ENCODE measurements at places on chromosomes 13 and 19.
A peak's percentile ranks its signal among the peaks of the same experiment; 100 is the strongest.

DNA sequence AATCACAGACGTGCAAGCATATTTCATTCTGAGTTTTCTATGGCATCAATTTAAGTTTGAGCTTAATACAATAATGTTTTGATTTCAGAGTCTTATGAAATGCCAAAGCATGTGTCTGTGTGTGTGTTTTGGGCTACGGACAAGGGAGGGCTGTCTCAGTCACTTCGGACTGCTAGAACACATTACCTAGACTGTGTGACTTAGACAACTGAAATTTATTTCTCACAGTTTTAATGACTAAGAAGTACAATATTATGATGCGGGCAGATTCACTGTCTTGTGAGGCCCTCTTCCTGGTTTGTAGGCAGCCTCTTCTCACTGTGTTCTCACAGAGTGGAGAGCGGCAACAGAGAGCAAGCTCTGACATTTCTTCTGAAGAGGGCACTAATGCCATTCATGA, 1202.0 kb downstream of the EFNB2 start:
- ATAC-seq, result no peak

GRCh38 chr13:34001389-34001788, 183.4 kb downstream of the RFC3 start:
- no peak for ATAC-seq

DNA sequence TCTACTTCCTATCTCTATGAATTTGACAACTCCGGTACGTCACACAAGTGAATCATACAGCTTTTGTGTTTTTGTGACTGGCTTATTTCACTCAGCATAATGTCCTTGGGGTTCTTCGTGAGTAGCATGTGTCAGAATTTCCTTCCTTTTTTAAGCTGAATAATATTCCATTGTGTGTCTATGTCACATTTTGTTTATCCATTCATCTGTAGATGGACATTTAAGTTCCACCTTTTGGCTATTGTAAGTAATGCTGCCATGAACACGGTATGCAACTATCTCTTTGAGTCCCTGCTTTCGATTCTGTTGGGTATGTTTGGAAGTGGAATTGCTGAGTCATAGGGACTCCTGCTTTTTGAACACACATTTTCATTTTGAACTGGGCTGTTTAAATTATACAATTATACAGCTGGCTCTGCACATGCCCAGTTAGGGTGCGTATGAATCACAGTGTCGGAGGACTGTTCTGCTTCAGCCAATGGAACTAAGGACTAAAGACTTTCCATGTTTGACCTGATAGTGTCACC, 43.0 kb upstream of the C13orf42 start:
- peak; percentile 39 for ATAC-seq

GRCh38 chr19:1259876-1260748, 9.0 kb upstream of the CIRBP start:
- ATAC-seq, result no peak

DNA sequence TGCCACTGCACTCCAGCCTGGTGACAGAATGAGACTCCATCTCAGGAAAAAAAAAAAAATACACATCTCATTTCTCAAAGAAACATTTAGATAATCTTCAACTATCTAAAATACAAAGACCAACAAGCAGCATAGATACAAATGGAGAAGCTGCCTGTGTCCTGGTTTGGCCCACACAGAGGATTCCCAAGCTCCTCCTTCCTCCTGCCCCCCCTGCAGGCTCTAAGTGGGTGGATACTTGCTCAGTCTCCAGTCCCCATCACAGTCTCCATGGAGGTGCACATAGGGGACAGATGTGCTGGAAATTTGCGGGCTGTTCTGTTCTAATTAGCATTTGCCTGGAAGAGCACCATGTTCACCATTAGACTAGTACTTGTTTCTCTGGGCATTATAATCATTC, 59.9 kb downstream of the ABCC4 start:
- ATAC-seq, result no peak

Data from gastroesophageal sphincter (tissue), 4 donors.